ENCODE measurements at places on chromosomes 6 and 20.

GRCh38 chr6:73579389-73579788 is 58.6 kb upstream of the EEF1A1 start:
- no peak for DNase-seq

DNA sequence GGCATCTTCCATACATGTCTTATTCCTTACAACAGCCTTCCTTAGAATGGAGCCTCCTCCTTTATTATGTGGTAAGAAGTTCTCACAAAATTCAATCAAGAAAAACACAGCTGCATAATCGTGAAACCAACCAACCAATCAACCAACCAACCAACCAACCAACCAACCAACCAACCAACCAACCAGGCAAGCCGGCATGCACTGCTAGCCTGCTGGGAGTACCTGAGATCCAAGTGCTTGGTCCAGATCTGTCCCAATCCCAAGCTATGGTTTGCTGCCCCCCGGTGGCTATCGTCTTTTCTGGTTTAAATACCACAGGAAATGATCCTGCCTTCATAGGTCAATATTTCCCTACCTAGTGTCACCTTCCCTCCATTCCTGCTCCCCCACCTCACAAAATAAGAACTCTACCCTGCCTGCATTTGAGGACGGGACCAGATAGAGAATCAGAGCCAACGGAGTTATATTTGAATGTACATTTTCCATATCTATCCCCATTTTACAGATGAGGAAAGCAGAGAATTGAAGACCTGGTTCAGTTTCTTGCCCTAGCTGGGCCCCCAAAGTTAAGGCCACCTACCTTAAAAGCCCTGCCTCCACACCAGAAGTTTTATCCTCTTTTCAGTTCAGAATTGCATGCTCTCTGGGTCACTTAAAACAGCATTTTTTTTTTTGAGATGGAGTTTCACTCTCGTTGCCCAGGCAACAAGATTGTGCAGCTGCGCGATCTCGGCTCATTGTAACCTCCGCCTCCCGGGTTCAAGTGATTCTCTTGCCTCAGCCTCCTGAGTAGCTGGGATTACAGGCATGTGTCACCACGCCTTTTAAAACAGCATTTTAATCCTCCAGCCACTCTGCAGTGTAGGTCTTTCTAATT is 27.1 kb downstream of the RAB44 start:
- DNase-seq = peak; percentile 76

DNA sequence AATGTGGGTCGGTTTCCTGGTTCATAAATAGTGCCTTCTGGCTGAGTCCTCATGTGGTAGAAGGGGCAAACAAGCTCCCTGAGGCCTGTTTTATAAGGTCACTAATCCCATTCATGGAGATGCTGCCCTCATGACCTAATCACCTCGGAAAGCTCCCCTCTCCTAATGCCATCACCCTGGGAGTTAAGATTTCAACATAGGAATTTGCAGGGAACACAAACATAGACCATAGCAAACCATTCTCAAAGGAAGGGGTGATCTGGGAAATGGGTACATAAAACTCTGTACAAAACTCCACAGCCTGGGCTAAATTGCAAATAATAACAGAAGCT is 1.5 kb upstream of the ADTRP start:
- DNase-seq = no peak

DNA sequence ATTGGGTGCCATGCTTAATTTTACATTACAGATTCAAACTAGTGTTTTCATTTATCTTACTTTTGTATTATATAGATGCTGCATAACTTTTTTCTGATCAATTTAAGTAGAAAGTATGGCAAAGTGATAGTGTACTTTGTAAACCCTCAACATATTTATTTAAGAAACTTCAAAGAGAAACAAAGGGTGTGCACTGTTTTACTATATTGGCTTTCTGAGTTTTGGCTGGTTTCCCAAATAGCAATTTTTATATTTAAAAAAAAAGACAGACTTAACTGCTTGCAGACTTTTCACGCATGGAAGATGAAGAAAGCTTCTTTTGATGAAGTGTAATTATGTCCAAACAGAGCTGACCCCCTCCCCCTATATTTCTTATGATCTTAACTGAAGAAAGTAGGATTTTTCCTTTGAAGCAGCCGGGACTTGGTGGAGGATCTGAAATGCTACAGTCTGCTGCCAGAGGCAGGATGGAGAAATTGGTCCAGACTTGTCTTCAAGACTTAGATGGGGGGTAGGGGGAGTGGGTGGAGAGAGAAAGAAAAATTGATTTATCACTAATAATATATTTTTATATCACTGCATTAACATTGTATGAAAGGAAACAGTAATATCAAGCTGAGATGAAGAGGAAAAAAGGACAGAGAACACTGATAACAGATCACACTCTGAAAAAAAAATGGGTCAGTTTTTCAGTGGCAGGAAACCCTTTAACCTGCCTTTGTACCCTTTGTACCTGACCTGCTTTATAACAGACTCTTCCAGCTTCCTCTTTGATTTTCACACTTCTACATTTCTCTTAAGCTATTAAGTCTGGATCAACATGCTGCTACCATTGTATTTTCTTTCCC is 56.0 kb upstream of the SUPT3H start:
- DNase-seq = no peak

DNA sequence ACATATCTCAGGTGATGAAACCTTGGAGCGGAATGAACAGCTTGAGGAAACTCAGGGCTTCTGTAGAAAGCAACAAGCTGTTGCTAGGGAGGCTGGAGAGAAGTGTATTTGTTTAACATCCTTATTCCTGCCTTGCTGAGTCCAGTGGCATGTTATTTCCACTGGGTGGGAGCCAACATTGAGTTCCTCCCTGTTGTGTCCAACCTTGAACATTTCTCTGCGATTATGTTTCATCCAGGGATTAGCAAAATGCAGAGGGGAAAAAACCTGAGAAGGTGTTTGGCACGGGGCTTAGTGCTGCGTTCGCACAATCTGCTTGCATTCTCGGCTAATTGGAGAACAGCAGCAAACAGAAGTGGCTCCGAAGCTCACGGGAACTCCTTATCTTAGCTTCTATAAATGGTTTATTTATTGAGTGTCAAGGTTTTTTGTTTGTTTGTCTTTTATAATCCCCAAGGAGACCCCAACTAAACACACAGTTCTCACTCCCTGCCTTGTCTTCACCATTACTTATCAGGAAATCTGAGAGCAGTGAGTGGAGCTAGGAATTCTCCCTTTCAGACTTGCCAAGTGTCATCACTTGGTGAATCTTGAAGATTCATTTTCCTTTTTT is 412.8 kb downstream of the CDC5L start:
- DNase-seq = no peak

DNA sequence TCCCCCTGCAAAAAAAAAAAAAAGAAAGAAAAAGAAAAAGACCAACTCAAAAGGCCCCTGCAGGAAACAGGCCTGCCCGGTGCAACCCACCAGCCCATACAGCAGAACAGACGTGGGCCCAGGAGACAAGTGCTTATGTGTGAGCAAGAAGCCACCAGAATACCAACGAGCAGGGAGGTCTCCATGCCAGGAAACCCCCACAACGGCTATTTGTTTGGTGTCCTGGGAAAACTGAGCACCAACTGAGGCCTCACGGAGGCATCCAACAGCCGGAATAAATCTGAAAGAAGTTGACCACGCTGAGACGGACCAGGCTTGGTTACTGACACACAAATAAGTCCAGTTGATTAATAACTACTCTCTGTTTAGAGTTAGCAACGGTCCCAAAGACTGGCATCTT is 29.7 kb downstream of the PTPRT start:
- no peak for DNase-seq

- DNase-seq = no peak
Measured at GRCh38 chr20:49821381-49821780, 8.8 kb downstream of the SLC9A8 start.

GRCh38 chr6:351011-351866 is 40.3 kb upstream of the IRF4 start:
- no peak for DNase-seq

DNA sequence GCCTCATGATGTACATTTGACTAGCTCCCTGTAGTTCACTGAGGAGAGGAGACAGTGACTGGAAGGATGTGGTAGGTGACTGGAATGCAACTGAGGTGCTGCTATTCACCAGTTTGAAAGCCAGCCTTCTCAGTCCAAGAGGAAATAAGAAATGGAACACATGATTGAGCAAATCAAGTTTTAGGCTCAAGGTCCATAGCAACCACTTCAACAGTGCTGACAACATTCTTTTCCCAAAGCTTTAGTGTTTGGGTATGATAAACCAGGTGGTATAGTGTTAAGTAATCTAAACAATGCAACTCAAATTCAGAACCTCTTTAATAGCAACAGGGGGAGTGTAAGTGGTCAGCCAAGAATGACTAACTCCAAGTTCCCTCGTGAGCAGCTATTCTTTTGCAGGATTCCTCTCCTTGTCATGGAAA is 9.2 kb downstream of the ZHX3 start:
- DNase-seq = no peak

DNA sequence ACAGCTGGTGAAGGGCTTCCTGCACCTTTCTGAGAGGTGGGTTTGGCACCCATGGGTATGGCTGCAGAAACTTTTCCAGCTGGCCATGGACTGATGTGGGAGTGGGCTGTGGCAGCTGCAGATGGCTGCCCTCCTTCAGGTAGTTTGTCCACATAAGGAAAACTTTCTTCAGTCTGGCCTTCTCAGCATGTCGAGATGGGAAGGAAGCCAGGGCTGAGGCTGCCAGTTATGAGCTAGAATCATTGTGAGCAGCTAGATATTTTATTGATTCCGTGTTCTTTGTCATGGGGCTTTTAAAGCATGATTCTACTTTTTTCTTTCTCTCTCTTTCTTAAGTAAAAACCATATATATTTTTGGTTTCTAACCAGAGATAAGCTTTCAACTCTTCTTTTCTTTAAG is 16.6 kb downstream of the NKX2-4 start:
- DNase-seq = no peak

GRCh38 chr6:46048646-46049297 is 33.1 kb upstream of the CLIC5 start:
- no peak for DNase-seq

GRCh38 chr6:152598901-152599537 is 38.1 kb downstream of the SYNE1 start:
- DNase-seq = no peak

DNA sequence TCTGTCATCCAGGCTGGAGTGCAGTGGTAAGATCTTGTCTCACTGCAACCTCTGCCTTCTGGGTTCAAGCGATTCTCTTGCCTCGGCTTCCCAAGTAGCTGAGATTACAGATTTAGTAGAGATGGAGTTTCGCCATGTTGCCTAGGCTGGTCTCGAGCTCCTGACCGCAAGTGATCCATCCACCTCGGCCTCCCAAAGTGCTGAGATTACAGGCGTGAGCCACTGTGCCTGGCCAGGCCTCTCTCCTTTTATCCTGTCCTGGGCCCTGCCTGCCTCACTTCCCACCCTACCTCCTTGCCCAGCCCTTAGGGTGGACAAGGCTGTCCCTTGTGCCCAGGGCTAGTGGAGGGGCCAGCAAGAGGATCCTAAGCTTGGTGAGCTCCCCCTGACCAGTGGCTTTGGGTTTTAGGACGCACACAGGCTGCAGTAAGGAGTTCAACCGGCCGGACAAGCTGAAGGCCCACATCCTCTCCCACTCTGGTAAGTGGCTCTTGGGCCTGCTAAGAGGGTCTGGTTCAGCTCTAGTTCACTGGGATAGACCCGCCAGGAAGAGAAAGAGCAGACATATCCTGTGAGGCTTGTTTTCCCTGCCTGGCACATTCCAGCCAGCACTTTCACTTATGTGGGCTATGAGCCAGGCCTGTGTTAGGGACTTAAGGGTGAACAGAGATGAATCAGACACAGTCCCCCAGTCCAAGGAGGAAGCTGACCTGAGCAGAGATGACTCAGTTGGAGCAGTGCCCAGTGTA is 21.9 kb upstream of the CHMP4B start:
- DNase-seq = no peak

DNA sequence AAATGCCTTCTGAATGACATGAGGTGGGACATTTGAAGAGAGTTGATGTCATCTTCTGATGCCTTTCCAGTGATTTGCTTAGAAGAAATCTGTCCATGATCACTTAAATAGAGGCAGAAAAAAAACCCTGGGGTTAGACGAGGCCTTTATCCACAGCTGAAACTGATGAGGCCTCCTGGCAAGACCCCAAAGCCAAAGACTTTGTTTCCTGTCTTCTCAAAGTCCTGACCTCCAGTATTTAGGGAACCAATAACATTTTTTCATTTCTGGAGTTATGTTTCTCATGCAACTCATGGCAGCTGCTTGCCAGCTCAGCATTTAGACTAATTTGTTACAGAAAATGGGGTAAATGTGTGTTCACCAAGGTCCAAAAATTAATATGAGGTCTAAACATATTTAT is 248.0 kb upstream of the PRDM1 start:
- DNase-seq = no peak

GRCh38 chr6:37717836-37718251 is 20.2 kb upstream of the MDGA1 start:
- no peak for DNase-seq

- DNase-seq = no peak
Measured at GRCh38 chr6:69948479-69949114, 82.2 kb downstream of the COL19A1 start.
